Thoracic aorta (tissue), 2 donors: ENCODE measurements at places on chromosomes 11 and 22.

DNA sequence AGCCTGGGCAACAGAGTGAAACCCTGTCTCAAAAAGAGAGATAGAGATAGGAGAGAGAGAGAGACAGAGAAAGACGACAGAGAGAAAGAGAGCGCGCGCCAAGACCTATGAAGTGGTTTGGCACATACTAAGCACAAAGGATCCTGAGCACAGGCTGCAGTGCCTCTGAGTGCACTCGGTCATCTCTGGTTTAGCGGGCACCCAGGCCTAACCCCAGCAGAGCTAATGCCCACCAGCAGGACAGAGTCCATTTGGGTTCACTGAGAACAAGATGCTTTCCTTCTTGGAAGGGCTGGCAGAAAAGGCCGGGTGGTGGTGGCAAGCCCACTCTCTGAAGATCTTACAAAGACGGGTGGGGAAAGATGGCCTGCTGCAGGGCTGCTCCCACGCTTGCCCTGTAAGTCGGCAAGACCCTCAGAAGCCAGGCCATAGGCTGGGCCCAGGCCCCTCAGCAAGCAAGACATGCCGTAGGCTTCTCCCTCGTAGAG lies 3.3 kb downstream of the SCARF2 start:
- no peak for DNase-seq

DNA sequence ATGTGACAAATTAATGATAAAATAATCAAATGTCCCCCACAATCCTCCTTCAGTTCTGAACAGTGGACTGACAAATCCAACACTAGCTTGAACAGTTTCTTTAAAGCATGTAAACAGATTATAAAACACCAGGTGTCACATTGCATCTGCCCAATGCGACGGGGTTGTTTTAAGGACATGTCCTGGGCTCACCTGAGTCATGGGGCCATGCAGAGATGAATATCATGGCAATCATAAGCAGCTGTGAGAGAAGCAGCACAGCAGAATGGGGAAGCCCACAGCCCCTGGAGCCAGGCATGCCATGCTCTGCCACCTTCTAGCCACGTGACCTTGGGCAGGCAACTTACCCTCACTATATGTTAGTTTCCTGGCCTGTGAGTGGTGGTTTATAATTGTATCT lies 93.9 kb upstream of the KCNA4 start:
- no peak for DNase-seq

- no peak for DNase-seq
Observed at GRCh38 chr11:6932145-6932544, 5.9 kb downstream of the ZNF215 start.

GRCh38 chr11:89125298-89125697 lies 52.4 kb upstream of the TYR start:
- no peak for DNase-seq

DNA sequence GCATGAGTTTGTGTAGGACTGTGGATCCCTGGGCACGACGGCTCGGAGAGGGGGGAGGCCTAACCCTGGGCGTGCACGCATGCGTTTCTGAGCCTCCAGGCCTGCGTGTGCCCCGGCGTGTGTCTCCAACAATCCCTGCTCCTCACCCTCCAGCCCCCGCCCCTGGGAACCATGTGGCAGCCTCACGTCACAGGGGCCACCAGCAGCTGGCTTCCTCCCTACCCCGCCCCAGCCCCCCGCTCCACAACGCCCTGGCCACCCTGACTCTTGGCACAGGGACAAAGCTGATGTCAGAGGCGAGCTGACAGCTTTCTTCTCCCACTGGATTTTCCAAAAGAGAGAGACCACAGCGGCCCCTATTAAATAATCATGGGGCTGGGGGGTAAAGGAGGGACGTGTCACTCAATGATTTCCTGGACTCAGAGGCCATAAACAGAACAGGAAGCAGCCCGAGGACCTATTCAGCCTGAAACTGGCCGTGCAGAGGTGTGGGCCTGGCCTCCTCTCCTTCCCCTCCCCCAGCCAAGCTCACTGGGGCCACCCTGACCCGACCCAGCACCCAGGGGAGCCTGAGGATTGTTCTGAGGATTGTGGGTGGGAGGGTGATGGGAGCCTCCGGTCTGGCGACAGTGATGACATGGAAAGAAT lies 6.8 kb upstream of the LIF start:
- DNase-seq, result no peak

- DNase-seq, result no peak
Observed at GRCh38 chr11:115287266-115287665, 216.9 kb downstream of the CADM1 start.

- no peak for DNase-seq
Observed at GRCh38 chr11:10699072-10699471, 5.5 kb upstream of the IRAG1 start.

GRCh38 chr11:41267451-41267850 lies 192.0 kb downstream of the LRRC4C start:
- DNase-seq, result no peak

GRCh38 chr22:33357981-33358399 lies 299.8 kb upstream of the SYN3 start:
- no peak for DNase-seq

- DNase-seq, result no peak
Observed at GRCh38 chr11:65852508-65853245, 5.3 kb downstream of the CFL1 start.

GRCh38 chr22:49620003-49620556 lies 207.6 kb downstream of the BRD1 start:
- DNase-seq, result no peak

- DNase-seq, result no peak
Observed at GRCh38 chr22:43991316-43992020, 32.6 kb upstream of the PARVB start.

DNA sequence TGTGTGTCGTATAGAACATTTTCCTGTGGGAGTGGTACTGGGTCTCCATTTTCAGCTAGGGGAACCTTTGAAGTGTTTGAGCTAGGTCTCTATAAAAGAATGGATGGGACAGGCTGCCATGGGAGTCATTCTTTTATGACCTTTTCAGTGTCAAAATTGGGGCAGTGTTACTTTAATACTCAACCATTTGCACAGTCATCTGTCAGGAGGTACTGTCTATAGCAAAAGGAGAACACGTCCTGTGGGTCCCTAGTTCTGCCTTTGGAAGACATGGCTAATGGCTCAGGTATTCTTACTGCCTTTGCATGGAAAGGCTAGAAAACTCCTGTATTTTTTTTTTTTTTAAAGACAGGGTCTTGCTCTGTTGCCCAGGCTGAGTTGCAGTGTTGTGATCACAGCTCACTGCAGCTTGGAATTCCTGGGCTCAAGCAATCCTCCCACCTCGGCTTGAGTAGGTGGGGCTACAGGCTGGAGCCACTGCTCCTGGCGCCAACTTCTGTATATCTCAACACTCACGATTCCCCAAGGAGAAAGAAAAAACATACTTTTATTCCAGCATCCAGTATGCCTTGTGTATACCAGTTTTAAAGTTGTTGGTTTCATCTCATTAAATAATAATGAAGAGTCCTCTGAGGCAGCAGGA lies 2.1 kb upstream of the ATF4 start:
- DNase-seq, result no peak

DNA sequence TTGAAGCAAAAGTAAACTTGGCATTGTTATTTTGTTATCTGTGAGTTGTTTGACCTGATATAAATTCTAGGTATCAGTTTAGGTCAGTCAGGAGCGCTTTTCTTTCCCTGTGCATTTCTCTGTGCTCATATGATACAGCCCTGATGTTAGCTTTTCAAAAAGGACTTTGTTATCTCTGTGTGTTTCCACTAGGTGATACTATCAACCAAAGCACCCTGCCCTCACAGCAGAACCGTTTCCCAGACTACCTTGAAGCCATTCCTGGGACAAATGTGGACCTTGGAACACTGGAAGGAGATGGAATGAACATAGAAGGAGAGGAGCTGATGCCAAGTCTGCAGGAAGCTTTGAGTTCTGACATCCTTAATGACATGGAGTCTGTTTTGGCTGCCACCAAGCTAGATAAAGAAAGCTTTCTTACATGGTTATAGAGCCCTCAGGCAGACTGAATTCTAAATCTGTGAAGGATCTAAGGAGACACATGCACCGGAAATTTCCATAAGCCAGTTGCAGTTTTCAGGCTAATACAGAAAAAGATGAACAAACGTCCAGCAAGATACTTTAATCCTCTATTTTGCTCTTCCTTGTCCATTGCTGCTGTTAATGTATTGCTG lies 87.7 kb upstream of the BIRC3 start:
- no peak for DNase-seq

DNA sequence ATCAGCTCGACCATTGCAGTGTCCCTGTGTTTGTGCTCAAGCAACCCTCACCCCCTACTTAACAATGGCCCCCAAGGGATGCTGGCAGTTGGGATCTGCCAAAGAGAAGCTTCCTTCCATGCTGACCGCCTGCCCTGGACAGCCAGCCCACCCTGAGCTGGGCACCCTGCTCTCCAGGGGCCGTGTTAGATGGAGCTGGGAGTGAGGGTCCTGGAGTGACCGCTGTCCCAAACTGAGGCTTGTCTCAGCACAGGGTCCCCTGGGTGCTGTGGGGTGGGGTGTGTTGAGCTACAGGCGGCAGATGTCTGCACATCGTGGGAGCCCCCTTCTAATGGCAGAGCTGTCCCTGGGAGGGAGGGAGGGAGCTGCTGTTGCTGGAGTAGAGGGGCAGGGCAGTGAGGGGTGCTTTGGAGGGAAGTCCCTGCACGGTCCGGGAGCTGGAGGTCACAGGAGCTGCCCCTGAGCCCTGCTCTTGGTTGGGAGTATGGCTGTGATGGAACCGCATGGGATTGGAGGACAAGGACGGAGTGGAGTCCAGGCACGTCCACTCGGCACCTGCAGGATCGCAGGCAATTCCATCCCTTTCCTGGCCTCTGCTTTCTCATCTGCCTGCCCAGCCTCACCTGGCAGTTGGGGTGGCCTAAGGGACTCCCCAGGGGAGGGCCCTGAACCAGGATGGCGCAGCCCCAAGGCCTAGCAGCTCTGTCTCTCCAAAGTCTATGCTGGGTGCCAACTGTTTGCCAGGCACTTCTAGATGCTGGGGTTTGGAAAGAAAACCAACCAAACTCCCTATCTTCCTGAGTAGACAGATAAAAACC lies 126.3 kb downstream of the ARHGAP8 start:
- DNase-seq, result no peak
